ENCODE measurements at places on chromosomes 7 and 10.

- no peak for DNase-seq
Measured at GRCh38 chr7:46396481-46396880, 475.4 kb upstream of the IGFBP3 start.

DNA sequence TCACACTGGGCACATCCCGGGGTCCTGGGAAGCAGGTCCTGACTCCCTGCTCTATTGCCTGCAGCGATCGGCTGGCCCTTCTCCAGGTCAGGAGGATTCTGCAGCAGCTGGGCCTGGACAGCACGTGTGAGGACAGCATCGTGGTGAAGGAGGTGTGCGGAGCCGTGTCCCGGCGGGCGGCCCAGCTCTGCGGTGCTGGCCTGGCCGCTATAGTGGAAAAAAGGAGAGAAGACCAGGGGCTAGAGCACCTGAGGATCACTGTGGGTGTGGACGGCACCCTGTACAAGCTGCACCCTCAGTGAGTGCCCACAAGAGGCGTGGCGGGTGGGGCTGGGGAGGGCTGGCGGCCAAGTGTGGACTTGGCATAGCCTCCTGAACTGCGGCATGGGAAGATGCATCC lies 12.8 kb upstream of the HK1 start:
- DNase-seq: no peak

DNA sequence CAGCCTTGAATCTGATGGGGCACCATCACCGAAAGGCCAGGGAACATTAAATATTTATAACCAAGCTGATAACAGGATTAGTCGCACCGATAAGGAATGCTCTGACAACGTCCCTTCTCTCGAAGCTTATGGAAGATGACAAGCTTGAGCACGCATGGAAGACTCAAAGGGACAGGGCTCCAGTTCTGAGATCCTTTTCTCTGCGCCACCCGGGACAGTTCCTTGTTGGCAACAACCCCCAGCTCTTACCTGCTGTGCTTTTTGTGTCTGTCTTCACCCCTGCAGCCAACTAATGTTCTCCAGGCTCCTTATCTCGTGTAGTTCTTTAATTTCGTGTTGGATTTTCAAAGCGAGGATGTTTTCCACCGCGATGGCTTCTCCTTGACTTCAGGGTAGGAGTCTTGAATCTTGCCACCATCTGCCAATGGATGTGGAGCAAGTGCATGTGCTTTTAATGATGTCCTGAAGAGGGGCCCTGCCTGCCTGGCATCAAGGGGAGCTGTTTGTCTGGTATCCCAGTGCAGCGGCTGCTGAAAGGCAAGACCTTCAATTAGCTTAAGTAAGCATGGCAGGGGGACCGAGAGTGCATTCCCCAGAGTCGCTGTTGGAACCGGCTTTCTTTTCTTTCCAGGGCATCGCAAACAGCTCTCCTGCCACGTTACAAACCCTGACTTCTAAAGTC lies 354 bp upstream of the FERD3L start:
- DNase-seq: no peak

- DNase-seq: no peak
Measured at GRCh38 chr7:54944179-54944578, 74.6 kb upstream of the EGFR start.

- peak; percentile 61 for DNase-seq
Measured at GRCh38 chr10:61882621-61883370, 18.7 kb upstream of the ARID5B start.

DNA sequence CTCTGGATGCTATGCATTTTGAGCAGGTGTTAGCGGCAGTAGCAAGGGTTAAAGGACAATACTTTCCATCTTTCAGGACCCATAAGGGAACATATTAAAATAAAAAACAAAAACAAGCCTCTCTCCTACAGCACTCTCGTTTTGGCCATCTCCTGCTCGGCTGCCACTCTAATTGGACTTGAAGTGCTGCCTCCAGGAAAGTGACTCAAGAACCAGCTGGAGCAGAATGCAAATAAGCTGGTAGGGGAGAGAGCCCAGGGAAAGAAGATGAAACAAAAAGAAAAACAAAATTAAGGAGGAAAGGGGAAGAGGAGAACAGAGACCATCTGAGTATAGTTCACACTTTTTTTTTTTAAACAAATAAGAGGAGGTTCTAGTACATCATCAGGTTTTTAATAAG lies 65.6 kb downstream of the HBP1 start:
- DNase-seq: no peak

GRCh38 chr7:28142650-28143049 lies 37.9 kb downstream of the JAZF1 start:
- no peak for DNase-seq

DNA sequence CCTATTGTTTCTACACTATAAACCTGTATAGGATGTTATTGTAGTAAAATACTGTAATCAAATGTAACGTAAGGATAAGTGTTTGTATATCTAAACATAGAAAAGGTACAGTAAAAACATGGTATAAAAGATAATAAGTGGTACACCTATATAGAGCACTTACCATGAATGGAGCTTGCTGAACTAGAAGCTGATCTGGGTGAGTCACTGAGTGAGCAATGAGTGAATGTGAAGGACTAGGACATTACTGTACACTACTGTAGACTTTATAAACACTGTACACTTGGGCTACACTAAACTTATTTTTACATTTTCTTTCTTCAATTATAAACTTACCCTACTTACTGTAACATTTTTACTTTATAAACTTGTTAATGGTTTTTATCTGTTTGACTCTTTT lies 732.9 kb upstream of the LRRN3 start:
- no peak for DNase-seq

GRCh38 chr7:69763513-69763912 lies 165.2 kb downstream of the AUTS2 start:
- no peak for DNase-seq

DNA sequence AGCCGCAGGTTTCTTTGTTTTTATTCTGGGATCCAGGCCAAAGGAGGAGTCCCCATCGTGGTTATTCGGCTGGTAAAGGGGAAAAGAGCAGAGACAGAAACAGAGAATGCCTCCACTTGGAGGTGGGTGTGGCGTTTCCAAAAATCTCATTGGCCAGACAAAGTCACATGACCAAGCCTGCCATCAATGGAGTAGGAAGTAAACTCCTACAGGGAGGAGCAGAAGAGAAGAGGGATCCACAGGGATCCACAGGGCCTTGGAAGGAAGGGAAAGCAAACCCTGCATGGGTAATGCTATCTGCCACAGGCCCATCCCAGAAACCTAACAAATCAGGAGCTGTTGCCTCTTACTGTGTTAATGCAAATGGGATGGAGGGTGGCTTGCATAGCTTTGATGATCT lies 425.7 kb upstream of the GALNT17 start:
- no peak for DNase-seq

- DNase-seq: no peak
Measured at GRCh38 chr10:114334301-114334700, 70.0 kb downstream of the AFAP1L2 start.

GRCh38 chr10:112775892-112776674 lies 174.0 kb upstream of the TCF7L2 start:
- DNase-seq: no peak

DNA sequence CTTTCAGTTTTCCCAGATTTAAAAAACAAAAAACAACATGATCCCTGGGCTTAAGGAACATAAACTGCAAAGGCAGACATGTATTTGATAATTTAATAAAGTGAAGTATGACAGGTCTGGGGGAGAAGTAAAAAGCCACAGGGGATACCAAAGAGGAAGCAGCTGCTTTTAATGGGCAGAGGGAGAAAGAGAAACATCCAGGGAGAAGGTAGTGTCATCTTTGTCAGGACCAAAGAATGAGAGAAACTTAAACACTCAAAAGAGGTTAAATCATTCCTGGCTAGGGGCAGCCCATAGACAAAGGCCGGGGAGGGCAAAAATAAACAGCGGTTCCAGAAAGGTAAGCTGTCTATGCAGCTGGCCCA lies 94.5 kb downstream of the GRB10 start:
- DNase-seq: no peak

GRCh38 chr10:118028619-118029018 lies 18.1 kb downstream of the RAB11FIP2 start:
- no peak for DNase-seq

- DNase-seq: no peak
Measured at GRCh38 chr10:31215052-31215451, 104.0 kb upstream of the ZEB1 start.

DNA sequence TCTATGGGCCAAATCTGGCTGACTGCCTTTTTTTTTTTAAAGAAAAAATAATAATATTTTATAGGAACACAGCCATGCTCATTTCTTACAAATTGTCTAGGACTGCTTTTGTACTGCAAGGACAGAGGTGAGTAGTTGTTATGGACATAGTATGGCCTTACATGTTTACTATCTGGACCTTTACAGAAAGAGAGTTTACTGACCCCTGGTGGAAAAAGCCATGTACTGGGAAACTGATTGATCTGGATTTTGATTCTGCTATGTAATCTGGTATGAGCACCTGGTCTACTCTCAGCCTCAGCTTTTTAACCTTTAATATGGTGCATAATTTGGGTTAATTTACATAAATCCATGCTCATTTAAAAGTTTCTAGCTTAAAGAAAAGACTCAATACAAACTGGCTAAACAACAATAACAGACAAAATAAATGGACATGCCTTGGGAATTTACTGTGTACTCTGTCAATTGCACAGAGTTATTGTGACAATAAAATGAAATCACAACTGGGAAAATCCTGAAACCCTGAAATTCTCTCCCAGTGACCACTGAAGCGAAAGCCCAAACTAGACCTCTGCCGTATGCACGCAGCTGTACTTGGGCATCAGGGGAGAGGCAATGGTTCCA lies 260.7 kb downstream of the BMPER start:
- no peak for DNase-seq

DNA sequence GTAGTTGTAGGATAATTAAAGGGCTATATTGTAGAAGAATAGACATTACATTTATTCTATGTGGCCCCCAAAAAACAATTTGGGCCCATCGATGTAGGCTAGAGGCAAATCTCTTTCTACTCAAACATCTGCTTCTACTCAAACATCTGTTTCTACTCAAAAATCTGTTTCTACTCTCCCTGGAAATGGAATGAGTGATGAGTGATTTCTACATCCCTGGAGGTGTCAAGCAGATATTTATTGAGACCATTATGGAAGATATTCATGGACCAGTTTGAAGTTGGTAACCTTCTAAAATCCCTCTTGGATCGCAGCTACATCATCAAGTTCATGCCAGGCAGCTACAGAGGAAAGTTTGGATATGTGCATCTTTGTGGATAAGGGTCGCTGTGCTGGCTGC lies 5.1 kb upstream of the PLPP4 start:
- no peak for DNase-seq

- DNase-seq: no peak
Measured at GRCh38 chr10:125080984-125081383, 79.4 kb downstream of the CTBP2 start.

DNA sequence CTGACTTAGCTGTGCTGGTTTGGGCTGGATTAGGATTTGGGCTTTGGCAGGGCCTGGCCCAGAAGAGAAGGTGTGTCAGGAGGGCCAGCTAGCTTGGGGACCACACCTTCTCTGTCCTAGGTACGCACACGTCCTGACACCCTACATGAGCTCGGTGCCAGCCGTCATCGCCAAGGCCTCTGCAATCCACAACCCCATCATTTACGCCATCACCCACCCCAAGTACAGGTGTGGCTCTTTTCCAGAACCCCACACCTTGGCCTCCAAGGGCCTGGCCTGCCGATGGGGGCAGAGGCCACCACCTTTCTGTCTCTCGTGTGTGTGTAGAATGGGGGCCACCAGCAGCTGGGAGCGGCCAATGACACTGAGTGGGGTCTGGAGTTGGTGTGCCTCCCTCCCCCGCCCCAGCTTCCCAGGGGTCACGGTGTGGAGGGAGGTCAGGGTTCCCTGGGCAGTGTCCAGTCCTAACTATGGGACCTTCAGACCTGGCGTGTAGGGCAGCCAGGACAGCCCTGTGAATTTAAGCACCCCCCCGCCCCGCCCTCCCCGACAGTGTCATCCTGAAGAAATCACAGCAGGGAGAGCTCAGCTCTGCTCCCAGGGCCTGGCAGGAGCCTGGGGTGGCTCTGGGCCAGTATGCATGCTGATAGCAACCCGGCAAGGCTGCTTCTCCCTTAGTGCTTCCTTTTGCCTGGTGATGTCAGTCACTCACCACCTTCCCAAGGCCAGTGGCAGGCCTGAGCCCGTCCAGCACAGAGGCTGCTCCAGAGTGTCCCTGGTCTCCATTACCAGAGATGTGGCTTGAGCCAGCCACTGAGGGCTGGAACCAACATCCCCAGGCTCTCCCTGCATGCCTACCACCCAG lies 6.9 kb upstream of the LDB3 start:
- DNase-seq: no peak

DNA sequence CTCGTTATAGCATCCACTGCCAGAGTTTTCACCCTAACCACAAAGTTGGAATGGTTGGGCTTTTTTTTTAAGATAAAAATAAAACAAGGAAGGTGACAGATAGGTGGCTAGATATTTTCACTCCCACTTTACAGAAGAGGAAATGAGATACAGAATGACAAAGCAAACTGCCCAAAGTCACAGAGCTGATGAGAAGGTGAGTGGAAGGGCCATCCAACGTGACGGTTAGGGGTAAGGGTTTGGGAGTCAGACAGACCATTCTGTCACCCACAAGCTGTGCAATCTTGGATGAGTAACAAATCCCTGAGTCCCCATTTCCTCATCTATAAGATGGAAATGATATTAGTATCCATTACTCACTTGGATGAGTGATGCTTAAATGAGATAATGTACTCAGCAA lies 106.9 kb upstream of the PDLIM1 start:
- DNase-seq: no peak

DNA sequence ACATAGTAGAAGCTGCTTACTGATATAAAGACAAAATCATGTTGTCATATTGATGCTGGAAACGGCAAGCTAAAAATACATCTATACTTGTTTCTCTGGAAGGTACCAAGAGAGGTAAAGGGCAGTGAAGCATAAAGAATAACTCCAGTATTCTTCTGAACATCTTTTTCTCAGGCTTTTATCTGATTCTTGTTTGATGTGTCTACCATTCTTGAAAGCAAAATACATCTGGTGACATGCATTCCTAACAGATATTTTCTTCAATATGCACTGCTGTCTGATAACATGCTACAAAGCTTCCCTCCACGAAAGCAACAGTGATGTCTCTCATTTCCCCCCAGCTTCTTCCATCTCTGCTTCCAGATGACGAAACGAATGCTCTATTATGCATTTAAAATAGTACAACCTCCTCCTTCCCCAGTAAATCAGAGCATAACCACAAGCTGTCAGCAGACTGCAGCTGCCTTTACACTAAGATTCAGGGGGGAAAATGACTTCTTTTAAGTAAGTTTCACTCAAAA lies 100.8 kb downstream of the ARHGAP21 start:
- DNase-seq: no peak

DNA sequence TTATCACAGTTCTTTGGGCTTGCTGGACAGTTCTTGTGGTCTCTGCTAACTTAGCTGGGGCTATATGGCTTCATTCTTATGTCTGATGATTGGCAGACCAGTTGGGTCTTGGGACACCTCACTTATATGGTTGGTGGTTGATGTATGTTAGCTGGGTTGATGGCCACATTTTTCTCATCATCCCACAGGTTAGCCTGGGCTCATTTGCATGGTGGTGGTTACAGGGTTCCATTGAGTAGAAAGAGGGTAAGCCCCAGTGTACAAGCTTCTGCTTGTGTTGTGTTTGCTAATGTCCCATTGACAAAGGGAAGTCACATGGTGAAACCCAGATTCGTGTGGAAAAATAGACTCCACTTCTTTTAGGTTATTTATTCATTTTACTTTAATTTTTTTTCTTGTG lies 40.6 kb downstream of the TMEM60 start:
- DNase-seq: no peak

Measured in stimulated activated CD4-positive, alpha-beta T cell treated with anti-CD3 and anti-CD28 coated beads, Interleukin-12 subunit alpha, Interleukin-12 subunit beta, amount 100 ng/mL, for 4 hours (primary cell).